Neuronal stem cell (in vitro differentiated cells): ENCODE measurements at places on chromosomes 6 and 20.

DNA sequence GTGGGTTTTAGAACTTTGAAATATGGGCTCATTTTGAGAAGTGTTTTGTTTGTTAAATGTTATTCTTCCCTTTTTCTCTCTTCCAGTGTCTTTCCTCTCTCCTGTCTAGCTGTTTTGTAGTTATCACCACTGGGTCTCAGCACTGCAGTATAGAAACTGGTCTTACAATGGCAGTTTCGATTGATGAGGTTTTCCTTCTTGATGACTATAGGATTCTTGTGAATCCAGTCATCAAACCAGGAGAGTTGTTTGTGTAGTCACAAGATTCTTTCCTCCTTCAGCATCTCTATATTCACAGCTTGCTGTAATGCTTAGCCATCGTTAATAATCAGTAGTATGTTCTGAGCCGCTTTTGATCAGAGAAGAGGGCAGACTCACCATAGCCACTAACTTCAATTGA, 172.3 kb downstream of the OGFRL1 start:
- H3K27ac ChIP-seq, result no peak overlapping the region
- H3K4me1 ChIP-seq, result no peaks in the 10 kb centered on the region
- H3K36me3 ChIP-seq, result no peaks in the 10 kb centered on the region
- DNase-seq, result no peak
- no peaks in the 10 kb centered on the region for H3K27me3 ChIP-seq

GRCh38 chr6:50143011-50143719, 93.4 kb upstream of the DEFB112 start:
- H3K27me3 ChIP-seq, result no peaks in the 10 kb centered on the region
- no peaks in the 10 kb centered on the region for H3K36me3 ChIP-seq
- no peaks in the 10 kb centered on the region for H3K4me1 ChIP-seq
- H3K4me3 ChIP-seq, result no peak overlapping the region
- DNase-seq, result no peak
- no peak overlapping the region for H3K27ac ChIP-seq

- no peak for DNase-seq
- H3K4me1 ChIP-seq, result peaks cover 33% of the 10 kb centered on the region
- no peak overlapping the region for H3K4me3 ChIP-seq
- H3K36me3 ChIP-seq, result no peaks in the 10 kb centered on the region
Observed at GRCh38 chr6:158003910-158004700, 22.4 kb downstream of the SYNJ2 start.

- peaks cover 5% of the 10 kb centered on the region for H3K4me1 ChIP-seq
- no peak for DNase-seq
- no peaks in the 10 kb centered on the region for H3K36me3 ChIP-seq
- no peak overlapping the region for H3K27ac ChIP-seq
- no peak overlapping the region for H3K4me3 ChIP-seq
- no peaks in the 10 kb centered on the region for H3K27me3 ChIP-seq
Observed at GRCh38 chr6:12200015-12200564, 90.1 kb upstream of the EDN1 start.

- no peaks in the 10 kb centered on the region for H3K36me3 ChIP-seq
- DNase-seq, result no peak
- no peak overlapping the region for H3K4me3 ChIP-seq
- H3K27ac ChIP-seq, result no peak overlapping the region
- no peaks in the 10 kb centered on the region for H3K27me3 ChIP-seq
- no peaks in the 10 kb centered on the region for H3K4me1 ChIP-seq
Observed at GRCh38 chr6:20564777-20565176, 30.5 kb downstream of the CDKAL1 start.

GRCh38 chr6:39228111-39228971, 934 bp downstream of the KCNK5 start:
- no peaks in the 10 kb centered on the region for H3K27me3 ChIP-seq
- no peaks in the 10 kb centered on the region for H3K36me3 ChIP-seq
- peak overlapping the region; percentile 81 for H3K4me3 ChIP-seq
- peaks cover 43% of the 10 kb centered on the region for H3K4me1 ChIP-seq
- H3K27ac ChIP-seq, result no peak overlapping the region

DNA sequence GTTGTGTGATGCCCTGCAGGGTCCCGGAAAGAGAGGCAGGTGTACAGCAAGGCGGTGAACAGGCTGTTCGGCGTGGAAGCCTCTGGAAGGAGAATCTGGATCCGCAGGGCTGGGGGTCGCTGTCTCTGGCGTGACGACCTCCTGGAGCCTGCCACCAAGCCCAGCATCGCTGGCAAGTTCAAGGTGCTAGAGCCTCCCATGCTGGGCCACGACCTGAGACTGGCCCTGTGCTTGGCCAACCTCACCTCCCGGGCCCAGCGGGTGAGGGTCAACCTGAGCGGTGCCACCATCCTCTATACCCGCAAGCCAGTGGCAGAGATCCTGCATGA, 36.5 kb downstream of the TGM6 start:
- no peak for DNase-seq
- no peak overlapping the region for H3K27ac ChIP-seq
- H3K4me1 ChIP-seq, result no peaks in the 10 kb centered on the region
- H3K4me3 ChIP-seq, result no peak overlapping the region
- no peaks in the 10 kb centered on the region for H3K36me3 ChIP-seq

GRCh38 chr6:34317882-34318498, 69.2 kb upstream of the SMIM29 start:
- H3K36me3 ChIP-seq, result no peaks in the 10 kb centered on the region
- H3K4me3 ChIP-seq, result no peak overlapping the region
- no peak overlapping the region for H3K27ac ChIP-seq
- no peaks in the 10 kb centered on the region for H3K4me1 ChIP-seq
- no peak for DNase-seq

DNA sequence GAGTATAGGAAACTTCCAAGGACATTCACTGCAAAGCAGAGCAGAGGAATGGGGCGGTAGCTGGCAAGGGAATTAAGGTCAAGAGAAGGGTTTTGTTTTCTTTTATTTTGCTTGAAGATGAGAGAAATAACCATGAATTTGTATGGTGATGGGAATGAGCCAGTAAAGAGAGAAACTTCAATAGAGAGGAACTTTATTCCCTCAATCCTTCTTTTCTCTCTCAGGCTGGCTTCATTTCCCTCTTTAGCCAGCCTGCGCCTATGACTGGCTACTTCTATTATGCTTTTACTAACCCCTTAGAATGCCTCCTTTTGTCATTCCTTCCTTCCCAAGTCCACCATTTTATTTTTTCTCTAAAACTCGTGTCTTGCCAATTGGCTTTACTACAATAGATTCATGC, 101.4 kb upstream of the CEP85L start:
- no peaks in the 10 kb centered on the region for H3K36me3 ChIP-seq
- DNase-seq, result no peak
- no peak overlapping the region for H3K4me3 ChIP-seq
- peaks cover 2% of the 10 kb centered on the region for H3K4me1 ChIP-seq
- H3K27me3 ChIP-seq, result no peaks in the 10 kb centered on the region

DNA sequence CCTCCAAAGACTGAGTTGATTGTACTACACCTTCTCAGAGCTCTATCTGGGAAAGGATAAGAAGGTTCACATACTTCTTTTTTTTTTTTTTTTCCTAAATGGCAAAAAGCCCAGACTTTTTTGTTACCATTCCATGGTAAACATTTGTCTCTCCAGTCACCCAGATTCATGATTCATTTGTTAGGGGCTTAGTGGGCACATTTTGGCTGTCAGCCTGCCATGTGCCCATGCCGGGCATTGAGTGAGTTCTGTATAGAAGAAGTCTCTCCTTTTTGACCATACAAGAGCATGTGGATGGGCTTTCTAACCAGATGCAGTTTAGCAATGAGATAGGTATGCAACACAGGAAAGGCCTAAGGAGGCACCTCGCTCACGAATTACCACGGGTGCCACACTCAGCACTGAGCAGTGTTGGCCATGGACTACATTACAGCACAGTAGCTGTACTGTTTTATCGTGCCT, 447.5 kb upstream of the HSF2 start:
- no peaks in the 10 kb centered on the region for H3K36me3 ChIP-seq
- DNase-seq, result no peak
- H3K4me3 ChIP-seq, result no peak overlapping the region
- H3K27me3 ChIP-seq, result no peaks in the 10 kb centered on the region
- H3K4me1 ChIP-seq, result no peaks in the 10 kb centered on the region

DNA sequence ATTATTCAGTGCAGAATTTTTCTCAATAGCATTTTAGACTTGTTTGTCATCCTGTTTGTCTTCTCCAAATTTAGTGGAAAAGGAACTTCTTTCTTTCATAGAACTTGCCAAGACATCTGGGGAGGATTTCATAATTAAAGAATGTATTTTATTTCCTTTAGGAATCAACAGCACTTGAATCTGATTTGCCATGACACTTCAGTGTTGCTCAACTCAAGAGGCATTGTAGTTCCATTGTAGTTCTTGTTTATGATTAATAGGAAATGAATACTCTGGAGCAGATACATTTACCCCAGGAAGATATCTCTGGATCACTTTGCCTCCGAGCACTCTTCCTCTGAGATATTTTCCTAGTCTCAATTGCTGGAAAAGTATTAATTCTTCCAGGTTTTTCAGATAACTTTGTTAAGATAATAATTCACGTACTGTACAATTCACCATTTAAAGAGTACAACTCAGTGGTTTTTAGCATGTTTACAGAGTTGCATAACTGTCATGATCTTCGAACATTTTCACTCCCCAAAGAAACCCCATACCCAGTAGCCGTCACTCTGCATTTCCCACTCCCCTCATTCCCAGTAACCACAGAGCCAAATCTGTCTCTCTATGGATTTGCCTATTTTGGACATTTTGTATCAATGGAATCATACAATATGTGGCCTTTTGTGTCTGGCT, 29.7 kb downstream of the AKAP12 start:
- no peaks in the 10 kb centered on the region for H3K4me1 ChIP-seq
- H3K27me3 ChIP-seq, result no peaks in the 10 kb centered on the region
- DNase-seq, result no peak
- H3K27ac ChIP-seq, result no peak overlapping the region

DNA sequence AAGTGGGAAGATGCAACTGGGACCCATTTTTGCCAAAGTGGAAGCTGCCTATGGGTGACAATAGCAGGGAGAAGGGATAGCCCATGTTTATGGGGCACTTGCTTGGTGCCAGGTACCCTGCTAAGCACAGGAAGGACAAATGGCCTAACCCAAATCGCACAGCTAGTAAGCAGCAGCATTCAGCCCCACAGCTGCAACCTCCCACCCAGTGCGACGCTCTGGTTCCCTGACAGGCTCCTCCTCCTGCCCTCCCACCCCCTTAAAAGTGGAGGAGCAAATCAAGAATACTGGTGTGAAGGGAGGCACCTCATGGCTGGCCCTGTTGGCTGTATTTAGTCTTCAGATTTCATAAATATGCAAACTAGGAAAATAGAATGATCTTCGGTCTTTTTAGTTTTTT, 76.2 kb downstream of the RIN2 start:
- no peak overlapping the region for H3K4me3 ChIP-seq
- no peak overlapping the region for H3K27ac ChIP-seq
- H3K27me3 ChIP-seq, result no peaks in the 10 kb centered on the region
- no peaks in the 10 kb centered on the region for H3K36me3 ChIP-seq
- peaks cover 2% of the 10 kb centered on the region for H3K4me1 ChIP-seq

DNA sequence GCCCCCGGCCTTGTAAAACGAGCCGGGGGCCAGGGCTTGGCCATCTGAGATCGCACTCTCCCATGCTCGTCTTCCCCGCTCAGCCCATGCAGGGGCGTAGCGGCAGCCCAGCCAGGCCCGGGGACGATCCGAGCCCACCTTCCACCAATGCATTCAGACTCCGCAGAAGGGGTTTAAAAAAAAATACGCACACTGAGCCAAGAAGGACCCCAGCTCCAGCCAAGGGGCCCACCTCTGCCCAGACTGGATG, 320 bp downstream of the GSTA4 start:
- H3K27me3 ChIP-seq, result no peaks in the 10 kb centered on the region
- H3K4me1 ChIP-seq, result no peaks in the 10 kb centered on the region
- peaks cover 27% of the 10 kb centered on the region for H3K36me3 ChIP-seq
- peak overlapping the region; percentile 88 for H3K4me3 ChIP-seq

- H3K27ac ChIP-seq, result no peak overlapping the region
- H3K4me3 ChIP-seq, result no peak overlapping the region
- DNase-seq, result no peak
- no peaks in the 10 kb centered on the region for H3K36me3 ChIP-seq
- H3K4me1 ChIP-seq, result no peaks in the 10 kb centered on the region
Observed at GRCh38 chr6:88266126-88266525, 100.0 kb upstream of the CNR1 start.

GRCh38 chr6:161549977-161550655, 276.3 kb upstream of the AGPAT4 start:
- peaks cover 1% of the 10 kb centered on the region for H3K4me1 ChIP-seq
- peaks cover 2% of the 10 kb centered on the region for H3K27me3 ChIP-seq
- H3K36me3 ChIP-seq, result no peaks in the 10 kb centered on the region

DNA sequence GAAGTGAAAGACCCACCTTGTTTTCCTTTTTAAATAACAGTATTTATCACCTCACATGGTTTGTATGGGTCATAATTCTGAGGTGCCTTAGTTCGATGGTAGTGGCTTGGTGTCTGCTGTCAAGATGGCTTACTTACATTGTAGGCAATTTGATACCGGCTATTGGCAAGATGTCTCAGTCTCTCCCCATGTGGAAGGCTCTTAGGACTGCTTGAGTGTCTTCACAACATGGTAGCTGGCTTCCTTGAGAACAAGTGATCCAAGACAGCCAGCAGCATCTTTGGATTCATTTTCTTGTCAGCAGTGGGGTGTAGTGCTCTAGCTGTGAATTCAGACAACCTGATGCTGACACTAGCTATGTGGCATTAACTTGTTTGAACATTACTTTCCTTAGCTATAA, 70.1 kb downstream of the CBFA2T2 start:
- DNase-seq, result no peak
- no peak overlapping the region for H3K4me3 ChIP-seq
- H3K4me1 ChIP-seq, result no peaks in the 10 kb centered on the region

DNA sequence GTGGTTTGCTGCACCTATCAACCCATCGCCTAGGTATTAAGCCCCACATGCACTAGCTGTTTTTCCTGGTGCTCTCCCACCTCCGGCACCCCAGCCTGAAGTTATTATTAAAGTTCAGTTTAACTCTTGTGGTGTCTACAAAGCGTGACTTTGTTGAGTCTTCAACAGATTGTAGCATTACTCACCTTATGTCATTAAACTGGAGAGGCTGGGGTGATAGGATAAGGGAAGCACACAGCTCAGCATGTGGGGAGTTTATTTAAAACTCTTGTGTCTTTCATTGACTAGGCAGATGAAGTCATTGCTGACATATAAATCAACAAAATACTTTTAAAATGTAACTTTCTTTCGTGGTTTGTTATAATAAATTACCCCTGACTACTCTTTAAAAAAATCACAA, 84.7 kb upstream of the GCM1 start:
- no peak for DNase-seq
- H3K4me3 ChIP-seq, result no peak overlapping the region
- H3K27me3 ChIP-seq, result no peaks in the 10 kb centered on the region
- no peaks in the 10 kb centered on the region for H3K36me3 ChIP-seq
- H3K27ac ChIP-seq, result no peak overlapping the region

DNA sequence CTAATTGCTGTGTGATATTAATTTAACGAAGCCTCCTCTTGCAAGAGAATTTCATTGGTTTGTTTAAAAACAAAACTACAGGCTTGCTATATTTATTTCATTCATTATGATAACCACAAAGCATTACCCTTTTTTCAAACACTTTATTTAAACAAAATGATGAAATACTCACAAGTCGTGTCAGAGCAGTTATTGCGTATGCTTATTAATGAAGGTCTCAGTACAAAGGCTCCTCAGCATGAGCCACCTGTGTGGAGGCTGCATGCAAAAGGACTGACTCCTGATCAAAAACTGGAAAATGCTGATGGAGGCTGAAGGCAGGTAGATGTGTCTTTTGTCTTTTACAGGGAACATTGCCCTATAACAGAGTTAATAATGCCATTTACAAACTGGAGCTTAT, 130.5 kb downstream of the CRYBG1 start:
- peaks cover 28% of the 10 kb centered on the region for H3K27me3 ChIP-seq
- H3K36me3 ChIP-seq, result no peaks in the 10 kb centered on the region
- H3K4me1 ChIP-seq, result no peaks in the 10 kb centered on the region
- H3K4me3 ChIP-seq, result no peak overlapping the region
- H3K27ac ChIP-seq, result no peak overlapping the region
